ENCODE measurements at places on chromosomes 2 and 18. TPM values are rescaled to one million over a fixed set of nuclear protein-coding genes. Genes with fewer than 3 reads are reported as not detected.

GRCh38 chr2:42951263-42951938 lies 159.0 kb upstream of the HAAO start:
- DNase-seq = no peak

DNA sequence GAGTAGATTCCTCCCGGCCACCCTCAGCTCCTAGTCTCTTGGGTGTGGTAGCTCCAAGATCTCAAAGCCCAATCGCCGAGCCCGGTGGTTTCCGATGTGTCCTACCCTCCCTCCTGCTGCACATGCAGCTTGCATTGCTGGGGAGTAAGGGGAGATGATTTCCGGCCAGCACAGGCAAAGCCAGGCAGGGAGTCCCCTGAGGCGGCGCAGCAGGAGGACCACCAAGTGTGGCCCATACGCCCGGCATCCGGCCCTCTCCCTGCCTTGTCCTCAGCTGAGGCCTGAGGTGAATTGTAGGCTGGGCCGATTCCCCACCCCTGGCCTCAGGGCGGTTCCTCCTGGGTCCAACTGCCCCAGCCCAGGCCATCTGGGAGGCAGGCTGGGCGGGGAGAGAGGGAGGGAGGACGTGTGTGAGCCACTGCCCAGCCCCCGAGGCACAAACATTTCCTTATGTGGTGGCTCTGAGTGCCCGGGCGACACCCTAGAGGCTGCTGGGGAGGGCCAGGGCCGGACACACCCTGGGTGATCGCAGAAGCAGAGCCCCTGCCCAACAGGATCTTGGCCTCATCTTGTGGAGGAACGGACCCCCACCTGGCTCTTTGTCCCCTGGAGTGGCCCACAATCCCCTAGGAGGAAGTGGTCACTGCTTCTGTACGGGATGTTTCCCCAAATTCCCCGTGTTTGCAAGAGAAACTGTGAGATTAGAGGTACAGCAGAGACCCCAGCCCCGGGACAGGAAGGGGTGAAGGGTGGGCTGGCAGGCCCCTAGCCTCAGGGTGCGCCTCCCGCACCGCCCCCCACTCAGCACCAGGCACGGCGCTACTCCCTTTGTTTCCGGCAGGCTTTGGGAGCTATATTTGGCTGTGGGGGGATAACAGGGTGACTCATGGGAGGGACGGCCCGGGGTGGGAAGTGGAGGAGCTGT lies 41.9 kb upstream of the PTMA start:
- DNase-seq = peak; percentile 96

- peak; percentile 44 for DNase-seq
Measured at GRCh38 chr18:5197032-5197434, at the start of gene AKAIN1. AKAIN1 (minus strand) TSS chr18:5197257; CDS start chr18:5197053, 204 bp downstream.

DNA sequence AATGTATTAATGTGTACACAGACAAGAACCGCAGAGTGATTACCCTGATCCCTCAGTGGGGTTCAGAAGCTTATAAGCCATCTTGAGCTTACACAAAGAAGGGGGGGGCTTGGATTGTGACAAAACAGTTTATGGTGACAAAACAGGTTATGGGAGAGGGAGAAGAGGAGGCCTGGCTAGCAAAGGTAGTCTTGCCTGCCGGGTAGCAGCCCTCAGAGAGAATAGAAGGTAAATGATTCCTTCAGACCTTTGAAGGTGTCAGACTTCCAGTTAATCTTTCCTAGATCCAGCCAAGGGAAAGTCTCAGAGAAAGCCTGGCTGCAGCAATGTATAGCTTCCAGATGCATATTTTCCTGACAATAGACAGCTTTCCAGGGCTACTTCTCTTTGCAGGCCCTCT lies 44.6 kb upstream of the RAPH1 start:
- DNase-seq = no peak

- peak; percentile 72 for DNase-seq
Measured at GRCh38 chr2:119958670-119959268, 54.1 kb upstream of the EPB41L5 start.

GRCh38 chr2:48694149-48694548 lies 61.4 kb downstream of the LHCGR start:
- no peak for DNase-seq

DNA sequence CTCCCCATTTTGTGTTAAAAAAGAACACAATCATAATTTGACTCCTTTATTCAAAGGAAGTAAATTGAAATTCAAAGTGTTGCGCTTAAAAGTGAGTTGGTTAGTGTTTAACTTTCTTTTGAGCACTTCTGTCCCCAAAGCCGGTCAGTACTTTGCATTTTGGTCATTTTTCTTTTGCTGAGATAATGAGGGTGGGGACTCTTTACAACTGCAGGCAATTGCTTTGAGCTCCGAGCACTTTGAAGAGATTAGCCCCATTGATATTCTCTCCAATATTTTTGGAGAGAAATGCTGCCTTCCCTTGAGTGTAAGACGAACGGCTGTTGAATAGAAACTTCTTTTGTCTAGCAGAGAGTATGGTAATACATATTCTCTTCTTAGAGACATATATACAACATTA lies 241.6 kb upstream of the VWC2L start:
- DNase-seq = no peak

- peak; percentile 87 for DNase-seq
Measured at GRCh38 chr2:12262681-12263436, 453.9 kb upstream of the TRIB2 start.

DNA sequence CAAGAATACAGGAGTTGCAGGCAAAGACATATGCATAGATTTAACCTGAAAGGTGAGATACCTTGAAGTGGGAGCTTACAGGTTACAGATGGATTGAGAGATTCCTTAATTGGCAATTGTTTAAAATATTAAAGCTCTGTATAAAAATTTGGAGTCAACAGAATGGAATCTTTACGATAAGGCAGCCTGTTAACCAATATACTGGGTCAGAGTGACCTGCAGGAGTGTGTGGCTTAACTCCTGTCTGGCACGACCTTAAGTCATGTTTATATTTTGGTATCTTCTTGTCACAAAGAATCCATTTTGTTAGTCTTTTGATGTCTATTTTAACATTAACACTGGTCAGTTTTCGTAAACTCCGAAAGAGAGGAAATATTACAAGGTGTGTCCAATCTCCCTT lies 1058.2 kb upstream of the CRIM1 start:
- DNase-seq = no peak

VWC2L gene
- total RNA-seq = not detected

SAG gene
- not detected for total RNA-seq

All from fibroblast of lung (primary cell).